ENCODE measurements at places on chromosomes 11 and 22.

DNA sequence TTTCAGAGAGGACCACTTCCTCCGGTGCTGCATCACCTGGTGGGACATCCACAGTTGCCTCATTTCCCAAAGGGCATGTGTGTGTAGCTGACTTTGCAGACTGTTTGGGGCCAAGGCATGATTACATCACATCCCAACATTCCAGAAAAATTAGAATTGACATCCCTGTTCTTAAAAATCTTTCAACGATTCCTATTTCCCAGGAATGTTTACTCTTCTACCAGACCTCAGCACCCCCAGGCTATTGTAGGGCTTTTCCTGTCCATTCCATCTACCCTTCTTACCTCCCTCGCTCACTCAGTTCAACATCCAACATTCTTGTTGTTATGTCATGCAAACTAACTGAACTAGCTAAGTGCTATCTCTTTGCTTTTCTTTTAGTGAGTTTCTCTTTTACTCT is 37.3 kb downstream of the PIWIL4 start:
- H3K27ac ChIP-seq = no peak overlapping the region
- H3K36me3 ChIP-seq = no peaks in the 10 kb centered on the region
- no peak overlapping the region for H3K4me3 ChIP-seq
- DNase-seq = no peak
- no peaks in the 10 kb centered on the region for H3K4me1 ChIP-seq

GRCh38 chr22:33597274-33597985 is 322.8 kb downstream of the LARGE1 start:
- H3K4me3 ChIP-seq = no peak overlapping the region
- H3K27ac ChIP-seq = no peak overlapping the region

DNA sequence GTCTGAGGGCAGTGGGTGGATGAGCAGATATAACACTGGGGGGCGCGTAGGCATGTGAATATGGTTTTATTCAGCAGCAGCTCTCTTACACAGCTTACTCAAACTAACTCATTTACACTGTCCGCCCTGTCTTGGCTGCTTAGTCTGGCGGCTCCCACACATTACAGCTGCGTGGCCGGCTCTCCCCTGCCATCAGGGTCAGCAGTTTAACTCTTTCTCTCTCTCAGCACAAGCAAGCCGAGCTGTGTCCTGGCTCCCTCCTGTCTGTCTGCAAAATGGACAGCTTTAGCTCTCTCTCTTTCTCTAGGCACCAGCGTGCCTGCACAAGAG is 1310.1 kb upstream of the RAG2 start:
- H3K27ac ChIP-seq = no peak overlapping the region
- H3K4me3 ChIP-seq = no peak overlapping the region

DNA sequence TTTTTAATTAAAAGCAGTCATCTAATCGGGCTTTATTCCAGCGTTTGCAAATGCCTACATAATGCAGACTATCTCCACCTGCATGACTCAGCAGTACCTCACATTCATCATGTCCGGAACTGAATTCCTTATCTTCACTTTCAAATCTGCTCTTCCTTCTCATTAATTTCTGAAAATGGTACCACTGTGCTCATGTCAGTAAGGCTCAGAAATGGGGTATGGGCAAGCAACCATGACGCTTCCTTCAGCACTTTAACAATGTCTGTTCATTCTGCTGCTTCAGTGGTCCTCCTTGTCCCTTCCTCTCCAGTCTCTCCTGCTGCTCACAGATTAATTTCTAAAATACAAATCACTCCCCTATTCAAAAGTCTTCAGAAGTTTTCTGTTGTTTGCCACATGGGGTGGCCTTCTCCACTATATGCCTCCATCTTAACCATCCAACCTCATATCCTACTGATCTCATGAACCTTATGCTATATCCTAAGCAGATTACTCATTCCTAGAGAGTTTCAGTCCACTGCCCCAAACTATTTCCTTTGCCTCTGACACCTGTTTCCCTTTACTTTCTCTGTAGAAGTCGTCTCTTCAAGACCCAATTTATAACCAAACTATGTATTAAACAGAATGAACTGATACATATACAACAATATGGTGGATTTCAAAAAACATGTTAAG is 7.0 kb downstream of the GTF2H1 start:
- H3K27me3 ChIP-seq = no peaks in the 10 kb centered on the region
- no peak overlapping the region for H3K27ac ChIP-seq
- no peak for DNase-seq
- no peak overlapping the region for H3K4me3 ChIP-seq
- peaks cover 23% of the 10 kb centered on the region for H3K36me3 ChIP-seq
- H3K4me1 ChIP-seq = no peaks in the 10 kb centered on the region

DNA sequence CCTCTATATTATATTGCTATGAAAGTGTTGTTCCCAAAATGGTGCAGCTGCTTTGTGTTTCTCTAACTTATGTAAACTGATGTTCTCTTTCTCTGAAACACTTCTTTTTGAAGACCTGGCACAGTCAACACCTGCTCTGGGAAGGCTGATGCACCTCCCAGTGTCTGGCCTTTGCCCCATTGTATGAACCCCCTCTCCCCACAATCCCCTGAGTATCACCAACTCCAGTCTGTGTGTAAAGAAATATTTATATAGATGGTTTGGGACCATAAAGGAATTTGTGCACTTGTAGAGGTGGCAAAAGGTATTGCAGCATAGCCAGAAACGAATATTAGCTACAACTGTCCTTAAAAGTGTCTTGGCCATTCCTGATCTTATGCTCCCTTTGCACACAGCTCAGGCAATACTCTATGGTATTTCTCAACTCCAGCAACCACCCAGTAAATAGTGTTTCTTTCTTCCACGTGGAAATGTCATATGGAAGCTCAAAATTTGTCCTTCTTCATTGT is 365.2 kb upstream of the DDI1 start:
- no peaks in the 10 kb centered on the region for H3K4me1 ChIP-seq
- H3K27ac ChIP-seq = no peak overlapping the region
- no peaks in the 10 kb centered on the region for H3K36me3 ChIP-seq
- no peak for DNase-seq

GRCh38 chr22:35258191-35258988 is 1.1 kb downstream of the HMGXB4 start:
- peaks cover 13% of the 10 kb centered on the region for H3K36me3 ChIP-seq
- peak overlapping the region; percentile 76 for H3K27ac ChIP-seq
- DNase-seq = peak; percentile 12
- H3K4me1 ChIP-seq = peaks cover 7% of the 10 kb centered on the region
- H3K27me3 ChIP-seq = no peaks in the 10 kb centered on the region

GRCh38 chr11:81874635-81875034 is 859.0 kb downstream of the FAM181B start:
- H3K27me3 ChIP-seq = no peaks in the 10 kb centered on the region
- H3K27ac ChIP-seq = no peak overlapping the region
- no peak for DNase-seq
- no peaks in the 10 kb centered on the region for H3K4me1 ChIP-seq

DNA sequence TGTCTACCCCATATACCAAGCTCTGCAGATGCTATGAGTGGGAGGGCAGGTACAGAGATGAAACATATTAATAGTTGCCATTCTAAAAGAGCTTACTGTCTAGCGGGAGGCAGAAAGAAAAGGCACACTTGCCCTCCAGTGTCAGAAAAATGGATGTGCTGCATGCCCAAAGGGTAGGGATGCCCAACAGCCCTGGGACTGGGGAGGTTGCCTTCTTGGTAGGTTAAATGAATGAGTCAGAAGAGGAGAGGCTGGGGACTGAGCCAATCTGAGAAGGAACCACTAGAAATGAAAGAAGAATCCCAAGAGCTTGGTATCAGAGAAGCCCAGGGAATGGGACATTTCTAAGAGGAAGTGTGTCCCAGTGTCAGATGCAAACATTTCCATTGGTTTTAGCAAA is 1.2 kb downstream of the BIRC3 start:
- no peak overlapping the region for H3K27ac ChIP-seq
- peaks cover 5% of the 10 kb centered on the region for H3K27me3 ChIP-seq
- no peak overlapping the region for H3K4me3 ChIP-seq
- DNase-seq = no peak

DNA sequence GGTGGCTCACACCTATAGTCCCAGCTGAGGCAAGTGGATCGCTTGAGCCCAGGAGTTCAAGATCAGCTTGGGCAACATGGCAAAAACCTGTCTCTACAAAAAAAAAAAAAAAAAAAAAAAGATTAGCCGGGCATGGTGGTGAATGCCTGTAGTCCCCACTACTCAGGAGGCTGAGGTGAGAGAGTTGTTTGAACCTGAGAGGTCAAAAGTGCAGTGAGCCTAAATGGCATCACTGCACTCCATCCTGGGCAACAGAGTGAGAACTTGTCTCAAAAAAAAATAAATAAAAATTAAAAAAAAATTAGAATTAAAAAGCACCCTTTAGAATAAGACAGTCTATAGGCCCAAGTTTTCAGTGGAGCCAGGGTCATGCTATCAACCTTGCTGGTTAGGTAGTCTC is 95.5 kb downstream of the PDHX start:
- H3K36me3 ChIP-seq = no peaks in the 10 kb centered on the region
- no peaks in the 10 kb centered on the region for H3K4me1 ChIP-seq
- no peak overlapping the region for H3K4me3 ChIP-seq
- H3K27me3 ChIP-seq = no peaks in the 10 kb centered on the region
- DNase-seq = no peak

GRCh38 chr11:61701242-61701886 is 21.2 kb downstream of the DAGLA start:
- H3K27me3 ChIP-seq = no peaks in the 10 kb centered on the region
- no peak overlapping the region for H3K4me3 ChIP-seq
- H3K36me3 ChIP-seq = peaks cover 35% of the 10 kb centered on the region

DNA sequence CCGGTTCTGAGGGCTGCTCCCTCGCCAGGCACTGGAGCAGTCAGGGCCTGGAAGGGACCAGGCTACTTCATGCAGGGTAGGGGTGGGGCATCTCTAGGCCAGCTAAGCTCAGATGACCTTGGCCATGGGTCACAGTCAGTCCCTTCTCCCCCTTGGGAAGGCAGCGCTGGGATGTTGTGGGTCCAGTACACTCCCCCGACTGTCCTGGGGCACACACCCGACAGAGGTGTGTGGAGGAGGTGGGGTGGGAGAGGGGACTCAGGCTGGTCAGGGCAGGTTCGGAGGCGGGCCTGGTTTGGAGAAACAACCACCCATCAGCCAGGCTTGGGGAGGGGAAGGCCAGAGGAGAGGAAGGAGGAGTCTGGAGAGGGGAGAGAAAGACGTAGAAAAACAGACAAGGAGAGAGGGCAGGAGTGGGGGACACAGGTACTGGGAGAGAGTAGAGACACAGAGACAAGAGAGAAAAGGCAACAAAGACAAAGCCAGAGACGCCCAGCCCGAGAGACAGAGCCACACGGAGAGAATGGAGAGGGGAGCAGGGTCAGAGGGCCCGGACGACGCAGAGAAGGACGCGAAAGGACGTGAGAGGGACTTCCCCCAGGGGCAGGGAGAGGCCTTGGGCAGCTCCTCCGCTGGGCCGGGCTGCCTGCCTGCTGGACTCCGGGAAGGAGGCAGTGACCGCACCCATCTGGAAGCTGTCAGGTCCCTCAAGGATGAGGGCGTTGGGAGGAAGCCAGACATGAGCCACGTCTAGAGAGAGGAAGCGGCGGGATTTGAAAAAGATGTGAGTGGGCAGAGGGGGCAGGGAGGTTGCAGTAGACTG is 30.6 kb upstream of the TSKU start:
- peaks cover 7% of the 10 kb centered on the region for H3K27me3 ChIP-seq
- peak overlapping the region; percentile 25 for H3K27ac ChIP-seq
- H3K36me3 ChIP-seq = no peaks in the 10 kb centered on the region
- no peak overlapping the region for H3K4me3 ChIP-seq
- peaks cover 20% of the 10 kb centered on the region for H3K4me1 ChIP-seq
- DNase-seq = no peak

- H3K27ac ChIP-seq = no peak overlapping the region
- H3K27me3 ChIP-seq = no peaks in the 10 kb centered on the region
- H3K4me1 ChIP-seq = peaks cover 5% of the 10 kb centered on the region
- H3K4me3 ChIP-seq = no peak overlapping the region
- no peak for DNase-seq
Observed at GRCh38 chr11:103085758-103086365, 6.1 kb downstream of the DCUN1D5 start.

DNA sequence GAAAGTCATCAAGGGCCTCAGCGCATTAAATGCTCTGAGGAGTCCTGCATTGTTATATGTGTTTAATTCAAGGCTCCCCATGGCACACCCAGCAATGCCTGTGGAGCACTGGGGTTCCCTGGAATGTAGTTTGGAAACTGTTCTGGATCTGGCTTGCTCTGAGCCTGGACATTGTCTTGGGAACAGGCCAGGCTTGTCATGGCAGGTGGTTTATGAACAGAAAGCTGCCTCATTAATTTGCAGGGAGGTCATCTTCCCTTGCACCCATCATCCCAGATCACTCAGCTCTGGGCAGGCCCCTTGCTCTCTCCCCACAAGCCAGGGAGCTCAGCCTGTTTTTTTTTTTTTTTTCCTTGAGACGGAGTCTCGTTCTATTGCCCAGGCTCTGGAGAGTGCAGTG is 32.9 kb downstream of the RPS6KA4 start:
- DNase-seq = no peak
- no peak overlapping the region for H3K27ac ChIP-seq
- no peaks in the 10 kb centered on the region for H3K36me3 ChIP-seq
- H3K4me1 ChIP-seq = peaks cover 14% of the 10 kb centered on the region

DNA sequence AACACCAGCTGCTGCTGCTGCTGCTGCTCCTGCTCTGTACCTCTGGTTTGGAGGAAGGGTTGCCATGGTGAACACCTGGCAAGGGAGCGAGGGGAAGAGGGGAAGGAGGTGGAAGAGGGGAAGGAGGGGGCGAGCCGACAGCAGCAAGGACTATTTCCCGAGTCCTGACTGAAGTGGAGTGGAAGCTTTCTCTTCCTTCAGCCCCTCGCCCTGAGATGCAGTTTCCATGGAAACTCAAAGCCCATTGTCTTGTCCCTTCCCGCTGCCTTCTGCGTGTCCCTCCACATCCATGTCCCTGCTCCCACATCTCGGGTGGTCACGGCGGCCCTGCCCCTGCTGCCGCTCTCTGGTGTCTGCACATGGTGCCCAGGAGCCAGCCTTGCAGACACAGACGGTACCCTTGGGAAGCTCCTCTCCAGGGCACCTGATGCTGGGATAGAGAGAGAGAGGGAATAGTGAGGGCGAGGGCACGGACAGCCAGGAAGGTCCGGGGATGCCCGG is 28.6 kb downstream of the FAM83F start:
- H3K4me3 ChIP-seq = no peak overlapping the region
- H3K36me3 ChIP-seq = peaks cover 6% of the 10 kb centered on the region
- no peak for DNase-seq
- no peaks in the 10 kb centered on the region for H3K27me3 ChIP-seq
- H3K27ac ChIP-seq = no peak overlapping the region

Data from spinal cord (tissue), 10 donors.